ENCODE measurements at places on chromosomes 1 and 21. TPM values are rescaled to one million over a fixed set of nuclear protein-coding genes. Genes with fewer than 3 reads are reported as not detected.

DNA sequence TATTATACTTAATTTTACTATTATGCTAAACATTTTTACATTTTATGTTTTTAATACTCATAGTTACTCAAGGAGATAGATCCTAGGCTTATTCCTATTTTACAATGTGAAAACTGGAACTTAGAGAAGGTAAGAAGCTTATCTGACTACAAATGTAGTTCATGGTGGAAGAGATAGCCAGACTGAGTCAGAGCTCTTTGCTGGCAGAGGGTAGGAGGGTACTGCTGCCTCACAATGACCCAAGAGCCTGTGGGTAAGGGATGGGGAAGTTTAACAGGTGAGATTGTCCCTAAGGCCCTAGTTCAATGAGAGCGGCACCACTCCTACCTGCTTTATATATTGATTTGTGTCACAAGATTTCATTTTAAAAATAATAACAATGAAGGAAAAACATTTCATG is 34.1 kb upstream of the NEK7 start:
- DNase-seq: no peak
- H3K36me3 ChIP-seq: no peaks in the 10 kb centered on the region
- peak overlapping the region; percentile 50 for H3K27ac ChIP-seq
- H3K4me3 ChIP-seq: no peak overlapping the region

DNA sequence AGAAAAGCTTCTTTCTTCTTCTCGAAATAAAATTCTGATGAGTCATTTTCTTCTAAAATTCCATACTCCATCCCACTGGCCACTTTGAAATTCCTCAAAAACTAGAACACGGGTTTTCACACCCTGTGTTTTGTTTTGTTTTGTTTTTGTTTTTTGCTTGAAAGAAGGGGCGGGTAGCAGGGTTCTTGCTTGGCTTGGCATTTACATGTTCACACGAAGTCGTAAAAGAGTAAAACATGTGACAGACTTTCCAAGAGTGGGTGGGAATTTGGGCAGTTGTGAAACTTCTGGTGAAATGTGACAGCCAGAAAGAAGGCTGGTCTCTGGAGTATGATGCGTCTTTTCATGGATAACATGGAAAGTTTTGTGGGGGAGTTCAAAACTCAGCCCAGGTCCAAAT is 47.1 kb upstream of the FMN2 start:
- no peaks in the 10 kb centered on the region for H3K27me3 ChIP-seq
- H3K4me3 ChIP-seq: no peak overlapping the region
- no peak overlapping the region for H3K27ac ChIP-seq
- DNase-seq: no peak
- no peaks in the 10 kb centered on the region for H3K4me1 ChIP-seq

- no peak overlapping the region for H3K27ac ChIP-seq
- no peaks in the 10 kb centered on the region for H3K27me3 ChIP-seq
- no peaks in the 10 kb centered on the region for H3K36me3 ChIP-seq
- H3K4me3 ChIP-seq: no peak overlapping the region
- DNase-seq: no peak
Observed at GRCh38 chr1:235441159-235441685, 63.0 kb downstream of the B3GALNT2 start.

DNA sequence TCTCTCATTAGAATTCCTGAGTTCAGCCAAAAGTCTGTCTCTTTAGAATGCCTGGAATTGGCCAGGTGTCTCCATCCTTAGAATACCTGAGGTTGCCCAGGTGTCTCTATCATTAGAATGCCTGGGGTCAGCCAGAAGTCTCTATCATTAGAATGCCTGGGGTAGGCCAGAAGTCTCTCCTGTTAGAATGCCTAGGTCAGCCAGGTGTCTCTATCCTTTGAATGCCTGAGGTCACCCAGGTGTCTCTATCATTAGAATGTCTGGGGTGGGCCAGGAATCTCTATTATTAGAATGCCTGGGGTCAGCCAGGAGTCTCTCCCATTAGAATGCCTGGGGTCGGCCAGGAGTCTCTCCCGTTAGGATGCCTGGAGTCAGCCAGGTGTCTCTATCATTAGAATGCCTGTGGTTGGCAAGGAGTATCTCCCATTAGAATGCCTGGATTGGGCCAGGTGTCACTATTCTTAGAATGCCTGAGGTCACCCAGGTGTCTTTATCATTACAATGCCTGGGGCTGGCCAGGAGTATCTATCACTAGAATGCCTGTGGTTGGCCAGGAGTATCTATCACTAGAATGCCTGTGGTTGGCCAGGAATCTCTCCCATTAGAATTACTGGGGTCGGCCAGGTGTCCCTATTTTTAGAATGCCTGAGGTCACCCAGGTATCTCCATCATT is 43.0 kb downstream of the RNF187 start:
- no peaks in the 10 kb centered on the region for H3K36me3 ChIP-seq
- peaks cover 18% of the 10 kb centered on the region for H3K27me3 ChIP-seq
- H3K4me1 ChIP-seq: no peaks in the 10 kb centered on the region
- no peak overlapping the region for H3K27ac ChIP-seq

- H3K27ac ChIP-seq: no peak overlapping the region
- H3K27me3 ChIP-seq: no peaks in the 10 kb centered on the region
- no peak for DNase-seq
Observed at GRCh38 chr1:14261395-14261794, 337.1 kb upstream of the KAZN start.

- no peaks in the 10 kb centered on the region for H3K27me3 ChIP-seq
- no peak overlapping the region for H3K27ac ChIP-seq
- H3K4me3 ChIP-seq: no peak overlapping the region
- peaks cover 35% of the 10 kb centered on the region for H3K4me1 ChIP-seq
- H3K36me3 ChIP-seq: no peaks in the 10 kb centered on the region
- DNase-seq: no peak
Observed at GRCh38 chr1:93713341-93713740, 31.7 kb upstream of the BCAR3 start.

GRCh38 chr1:109477821-109478220 is 5.9 kb upstream of the ATXN7L2 start:
- DNase-seq: peak; percentile 10
- H3K4me3 ChIP-seq: no peak overlapping the region
- H3K27ac ChIP-seq: no peak overlapping the region
- H3K27me3 ChIP-seq: no peaks in the 10 kb centered on the region
- no peaks in the 10 kb centered on the region for H3K36me3 ChIP-seq

GRCh38 chr1:28112388-28113241 is 24.2 kb upstream of the EYA3 start:
- no peak overlapping the region for H3K27ac ChIP-seq
- no peaks in the 10 kb centered on the region for H3K27me3 ChIP-seq
- H3K4me3 ChIP-seq: no peak overlapping the region
- H3K36me3 ChIP-seq: no peaks in the 10 kb centered on the region
- H3K4me1 ChIP-seq: no peaks in the 10 kb centered on the region

KDM5B gene
- total RNA-seq: 48.8 TPM

ATP6V1G3 gene
- total RNA-seq: not detected

ATF3 gene
- 13.4 TPM for total RNA-seq

GIPC2 gene
- total RNA-seq: 30.9 TPM

TNFRSF4 gene
- not detected for total RNA-seq

DMBX1 gene
- total RNA-seq: not detected

IQCC gene
- 1.6 TPM for total RNA-seq

Measured in adrenal gland (tissue), 19 donors.